ENCODE measurements at places on chromosomes 4 and X.

DNA sequence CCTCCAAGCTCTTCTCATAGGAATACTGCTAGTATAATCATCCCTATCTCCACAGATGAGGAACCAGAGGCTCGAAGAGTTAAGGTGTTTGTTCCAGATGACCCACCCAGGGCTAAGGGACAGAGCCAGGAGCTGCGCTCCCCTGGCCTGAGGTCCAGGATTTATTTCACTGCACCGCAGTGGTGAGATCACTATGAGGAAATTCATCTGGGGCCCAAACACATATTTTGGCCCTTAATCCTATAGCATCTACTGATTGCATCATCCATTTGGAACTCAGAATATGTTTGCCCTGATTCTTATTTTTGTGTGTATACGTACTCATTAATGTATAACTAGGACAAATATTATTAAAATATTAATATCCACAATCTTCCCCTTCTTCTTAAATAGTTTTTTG lies 100.1 kb upstream of the RBPJ start:
- peak; percentile 60 for DNase-seq

DNA sequence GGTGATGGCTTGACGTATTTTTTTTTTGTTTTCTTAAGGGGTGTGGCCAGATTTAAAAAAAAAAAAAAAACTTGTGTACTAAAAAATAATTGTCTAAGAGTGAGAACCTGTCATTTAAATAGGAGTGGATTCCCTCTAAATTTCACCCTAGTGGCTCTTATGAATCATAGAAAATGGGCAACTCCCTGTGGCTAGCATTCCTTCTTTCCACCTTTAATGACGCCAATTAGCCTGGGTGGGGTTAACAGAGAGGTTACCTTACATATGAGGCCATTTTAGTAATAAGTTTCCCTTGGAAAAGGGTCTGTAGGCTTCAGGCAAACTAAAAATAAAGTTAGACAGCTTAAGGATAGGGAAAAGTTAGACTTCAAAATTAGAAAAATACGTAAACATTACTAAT lies 223.5 kb upstream of the FAM241A start:
- no peak for DNase-seq

DNA sequence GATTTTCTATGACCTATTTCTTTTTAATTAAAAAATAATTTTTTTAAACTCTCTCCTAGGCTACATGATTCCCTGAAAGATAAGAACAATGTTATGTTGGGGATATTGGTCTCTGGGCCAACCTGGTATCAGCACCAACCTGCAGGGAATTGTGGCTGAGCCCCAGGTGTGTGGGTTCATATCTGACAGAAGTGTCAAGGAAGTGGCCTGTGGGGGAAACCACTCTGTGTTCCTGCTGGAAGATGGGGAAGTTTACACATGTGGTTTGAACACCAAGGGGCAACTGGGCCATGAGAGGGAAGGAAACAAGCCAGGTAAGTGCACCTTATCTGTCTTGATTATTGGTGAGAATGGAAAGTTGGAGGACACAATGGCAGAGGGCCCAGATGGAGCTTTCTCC lies 13.5 kb downstream of the HERC3 start:
- DNase-seq, result no peak

- DNase-seq, result no peak
Measured at GRCh38 chrX:9532349-9532748, 67.5 kb downstream of the TBL1X start.

DNA sequence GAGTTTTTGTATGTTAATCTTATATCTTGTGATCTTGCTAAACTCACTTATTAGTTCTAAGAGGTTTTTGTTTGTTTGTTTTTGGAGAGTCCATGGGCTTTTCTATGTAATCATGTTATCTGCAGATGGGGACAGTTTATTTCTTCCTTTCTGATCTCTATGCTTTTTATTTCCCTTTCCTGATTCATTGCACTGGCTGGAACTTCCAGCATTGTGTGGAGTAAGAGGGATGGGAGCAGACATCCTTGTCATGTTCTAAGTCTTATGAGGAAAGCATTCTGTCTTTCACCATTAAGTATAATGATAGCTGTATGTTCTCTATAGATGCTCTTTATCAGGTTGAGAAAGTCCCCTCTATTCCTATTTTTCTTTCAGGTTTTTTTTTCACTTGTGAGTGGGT lies 90.6 kb upstream of the TBC1D9 start:
- no peak for DNase-seq

DNA sequence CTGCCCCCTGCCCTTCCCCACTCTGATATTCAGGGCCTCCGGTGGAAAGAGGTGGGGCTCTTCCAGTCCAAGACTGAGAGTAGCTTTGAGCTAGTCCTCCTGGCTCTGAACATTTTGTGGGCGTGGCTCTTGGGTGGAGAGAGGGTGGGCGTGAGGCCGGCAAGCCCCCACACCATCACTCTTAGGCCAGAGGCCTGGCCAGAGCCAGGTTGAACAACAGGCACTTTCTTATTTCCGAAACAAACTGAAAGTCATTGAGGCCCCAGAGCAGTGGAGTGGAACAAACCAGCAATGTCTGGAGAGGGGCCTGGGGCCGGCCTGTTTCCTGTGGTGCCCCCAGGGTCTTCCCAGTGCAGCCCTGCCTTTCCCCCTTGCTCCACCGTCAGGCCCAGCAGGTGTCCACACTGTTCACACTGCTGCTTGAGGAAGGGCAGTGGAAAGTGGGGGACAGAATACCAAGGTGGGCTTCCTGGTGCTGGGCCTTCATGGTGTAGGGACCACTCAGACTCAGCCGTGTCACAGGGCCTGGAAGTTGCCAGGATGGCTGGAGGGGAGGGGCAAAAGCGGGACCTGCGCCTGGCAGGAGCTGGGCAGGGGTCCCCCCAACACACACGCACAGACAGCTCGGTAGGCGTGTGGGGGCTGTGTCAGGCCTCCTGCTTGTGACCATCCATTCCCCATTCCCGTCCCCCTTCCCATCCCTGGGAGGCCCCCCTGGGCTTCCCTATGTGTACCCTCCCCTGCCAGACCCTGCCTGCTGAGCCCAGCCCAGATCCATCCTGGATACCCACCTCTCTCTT lies 2.9 kb downstream of the ADRA2C start:
- no peak for DNase-seq

- DNase-seq, result no peak
Measured at GRCh38 chrX:2145692-2146367, 354.9 kb downstream of the DHRSX start.

DNA sequence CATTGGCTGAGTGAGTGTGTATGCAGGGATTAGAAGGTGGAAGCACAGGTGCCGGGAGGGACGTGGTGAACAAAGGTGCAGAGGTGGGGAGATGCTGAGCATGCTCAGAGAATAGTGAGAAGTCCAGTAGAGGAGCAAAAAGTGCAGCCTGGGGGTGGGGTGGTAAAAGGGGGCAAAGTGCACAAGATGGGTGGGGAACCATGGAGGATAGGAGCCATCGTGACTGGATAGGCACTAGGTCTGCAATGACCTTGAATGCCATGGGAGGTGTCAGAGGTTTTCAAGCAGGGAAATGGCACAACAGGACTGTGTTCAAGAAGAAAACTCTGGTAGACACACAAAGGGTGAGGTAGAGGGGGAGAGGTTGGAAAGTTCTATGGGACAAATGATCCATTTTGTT lies 6.6 kb upstream of the DDX3X start:
- no peak for DNase-seq

DNA sequence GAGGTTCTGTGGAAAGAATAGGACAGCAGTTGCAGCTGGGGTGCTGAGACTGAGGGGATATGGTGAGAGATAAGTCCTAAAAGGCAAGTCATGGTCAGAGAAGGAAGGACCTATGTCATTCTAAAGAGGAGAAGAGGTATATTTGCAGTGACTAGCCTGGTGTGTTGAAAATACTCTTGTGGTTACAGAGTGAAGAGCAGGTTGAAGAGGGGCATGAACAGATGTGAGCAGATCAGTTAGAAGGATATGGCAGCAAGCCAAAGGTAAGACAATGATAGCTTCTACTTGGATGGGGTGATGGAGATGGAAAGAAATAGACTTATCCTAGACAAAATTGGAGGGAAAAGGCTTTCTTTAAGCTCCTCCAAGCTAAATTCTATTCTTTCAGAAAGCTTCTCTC lies 469.8 kb upstream of the CPEB2 start:
- no peak for DNase-seq

GRCh38 chr4:44668526-44668925 lies 9.7 kb upstream of the GUF1 start:
- DNase-seq, result no peak

GRCh38 chr4:636628-637159 lies 11.3 kb downstream of the PDE6B start:
- DNase-seq, result no peak

GRCh38 chr4:73080789-73081188 lies 11.3 kb upstream of the COX18 start:
- DNase-seq, result no peak

DNA sequence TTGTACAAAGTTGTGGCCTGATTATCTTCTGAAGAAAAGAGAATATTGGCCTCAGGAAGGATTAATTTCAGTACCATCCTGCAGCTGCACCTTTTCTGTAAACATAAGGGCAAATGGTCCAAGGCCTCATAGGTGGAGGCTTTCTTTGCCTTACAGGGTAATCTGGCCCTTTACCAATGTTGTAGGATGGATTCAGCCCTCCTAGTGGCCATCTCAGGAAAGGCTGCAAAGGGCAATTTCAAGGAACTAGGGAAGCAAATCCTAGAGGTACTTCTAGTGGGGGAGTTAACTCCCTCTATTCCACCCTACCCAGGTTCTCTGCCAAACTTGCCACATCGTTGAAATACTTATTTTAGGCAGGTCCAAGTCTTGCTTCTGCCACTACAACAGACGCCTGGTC lies 57.6 kb downstream of the UGT2B11 start:
- no peak for DNase-seq

DNA sequence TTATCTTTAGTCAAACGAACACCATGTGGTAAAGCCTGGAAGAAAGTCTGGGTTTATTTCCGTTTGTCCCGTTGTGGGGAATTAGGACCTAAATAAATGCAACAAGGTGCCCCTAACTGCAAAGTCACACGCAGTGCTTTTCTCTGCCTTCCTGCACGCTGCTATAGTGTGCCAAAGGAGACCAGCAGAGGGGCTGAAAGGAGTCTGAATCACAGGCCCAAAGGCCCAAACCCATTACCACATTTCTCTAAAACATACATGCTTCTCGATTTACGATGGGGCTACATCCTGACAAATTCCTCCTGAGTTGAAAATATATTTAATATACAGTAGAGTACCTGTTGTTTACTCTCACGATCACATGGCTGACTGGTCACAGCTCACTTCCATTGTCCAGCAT lies 4.5 kb downstream of the VEGFC start:
- no peak for DNase-seq

GRCh38 chrX:86295293-86295692 lies 147.0 kb downstream of the DACH2 start:
- no peak for DNase-seq

DNA sequence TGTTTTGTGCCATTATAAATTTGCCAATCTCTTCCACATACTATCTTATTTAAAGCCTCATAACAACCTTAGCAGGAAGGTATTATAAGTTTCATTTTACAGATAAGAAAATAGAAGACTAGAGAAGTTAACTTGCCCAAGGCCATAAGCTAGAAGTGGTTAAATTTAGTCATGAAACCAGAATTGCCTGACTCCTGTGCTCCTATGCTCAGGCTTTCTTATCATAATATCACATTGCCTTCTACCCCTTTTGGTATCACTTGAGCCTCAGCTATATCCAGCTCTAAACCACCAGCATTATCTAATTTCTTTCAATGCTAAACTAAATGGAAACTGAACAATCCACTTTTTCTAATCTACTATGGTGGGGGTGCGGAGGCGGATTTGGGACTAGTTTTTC lies 164.7 kb downstream of the GBA3 start:
- no peak for DNase-seq
